ENCODE measurements at places on chromosomes 12 and 14.

- DNase-seq = no peak
These were observed 712.6 kb upstream of the TBX3 start for GRCh38 chr12:115396567-115396966.

DNA sequence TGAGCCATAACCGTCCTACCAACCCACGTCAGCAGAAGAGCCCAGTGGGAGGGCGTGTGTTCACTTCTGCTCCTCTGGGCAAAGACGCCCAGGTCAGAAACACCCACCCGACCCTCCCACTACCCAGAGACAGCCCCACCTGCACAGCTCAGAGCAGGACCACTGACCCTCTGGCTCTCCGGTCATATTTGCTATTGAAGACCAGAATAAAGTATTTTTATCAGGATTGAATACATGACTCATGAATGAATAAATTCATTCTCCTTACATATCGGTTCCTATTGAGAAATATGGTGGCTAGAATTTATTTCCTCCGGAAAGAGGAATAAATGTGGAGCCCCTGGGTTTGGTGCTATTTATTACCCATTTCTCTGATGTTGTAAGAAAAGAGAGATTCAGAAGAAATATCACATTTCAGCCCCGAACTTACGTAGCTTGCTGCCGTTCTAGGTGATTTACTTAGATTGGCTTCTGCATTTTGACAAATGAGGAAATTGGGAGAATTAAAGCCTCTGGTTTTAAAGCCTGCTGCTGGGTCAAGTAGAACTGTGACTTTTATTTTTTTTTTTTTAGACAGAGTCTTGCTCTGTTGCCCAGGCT lies 36.4 kb upstream of the P2RX7 start:
- DNase-seq = no peak

- no peak for DNase-seq
These were observed 1.3 kb downstream of the PPFIA2 start for GRCh38 chr12:81757731-81758365.

GRCh38 chr12:65788912-65789311 lies 35.4 kb upstream of the HMGA2 start:
- DNase-seq = no peak

DNA sequence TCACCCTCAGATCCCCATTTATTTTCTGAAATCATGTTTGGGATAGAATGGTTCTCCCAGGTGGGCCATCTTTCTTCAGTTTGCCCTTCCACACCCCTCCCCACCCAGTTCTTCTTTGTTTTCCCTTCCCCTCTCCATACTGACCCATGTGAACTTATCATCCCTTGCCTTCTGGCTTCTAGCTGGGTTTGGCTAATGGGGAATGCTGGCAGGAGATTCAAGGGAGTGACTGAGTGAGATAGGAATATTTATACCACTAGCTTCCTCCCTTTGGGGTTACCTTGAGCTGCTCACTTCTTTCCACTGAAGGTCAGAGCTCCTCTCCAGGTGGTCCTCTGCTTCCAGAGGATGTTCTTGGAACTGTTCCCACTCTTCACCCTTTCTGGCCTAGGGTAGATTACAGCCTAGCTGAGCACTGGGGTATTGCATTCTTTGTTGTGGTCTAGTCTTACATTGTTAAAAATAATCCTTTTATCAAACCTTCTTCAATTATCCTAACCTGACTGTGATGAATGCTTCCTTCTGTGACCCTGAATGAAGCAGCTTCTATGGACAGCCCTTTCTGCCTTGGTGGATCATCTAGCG lies 88.3 kb upstream of the ATP2B1 start:
- no peak for DNase-seq

DNA sequence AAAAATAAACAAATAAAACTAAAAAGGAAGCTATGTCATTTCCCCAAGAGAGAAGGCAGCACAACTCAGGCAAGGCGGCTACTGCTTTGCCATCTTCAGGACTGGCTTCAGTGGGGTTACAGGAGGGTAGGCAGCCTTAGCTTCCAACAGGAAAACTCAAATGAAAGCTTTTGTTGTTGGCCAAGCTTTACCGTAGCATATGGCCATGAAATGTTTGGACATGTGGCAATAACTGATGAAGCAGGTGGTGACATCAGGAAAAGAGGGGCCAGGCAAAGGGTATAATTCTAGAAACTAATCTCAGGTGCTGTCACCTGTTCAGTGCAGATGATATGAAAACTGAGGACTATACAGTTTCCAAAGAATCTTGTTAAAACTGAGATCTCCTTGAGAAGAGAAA lies 22.8 kb upstream of the NPFF start:
- DNase-seq = no peak

DNA sequence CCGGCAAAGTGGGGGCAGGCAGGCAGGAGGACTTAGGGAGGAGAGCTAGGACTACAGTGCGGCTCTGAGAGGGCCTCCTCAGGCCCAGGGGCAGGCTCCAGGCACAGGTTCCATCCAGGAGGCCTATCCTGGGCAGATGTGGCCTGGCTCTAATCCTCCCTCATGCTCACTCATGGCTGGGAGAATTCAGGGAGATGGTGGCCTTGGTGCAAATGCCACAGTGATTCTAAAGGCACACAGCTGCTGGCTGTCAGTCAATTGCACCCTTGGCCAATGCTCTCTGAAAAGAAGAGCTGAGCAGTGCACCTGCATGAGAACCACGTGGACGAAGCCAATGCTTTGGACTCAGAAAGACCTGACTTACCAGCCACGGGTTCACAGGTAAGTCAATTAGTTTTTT lies 89.6 kb downstream of the C12orf75 start:
- DNase-seq = no peak

GRCh38 chr14:102144914-102145313 lies 5.2 kb downstream of the WDR20 start:
- DNase-seq = no peak

- no peak for DNase-seq
These were observed 293.4 kb downstream of the NPAS3 start for GRCh38 chr14:33232031-33232430.

DNA sequence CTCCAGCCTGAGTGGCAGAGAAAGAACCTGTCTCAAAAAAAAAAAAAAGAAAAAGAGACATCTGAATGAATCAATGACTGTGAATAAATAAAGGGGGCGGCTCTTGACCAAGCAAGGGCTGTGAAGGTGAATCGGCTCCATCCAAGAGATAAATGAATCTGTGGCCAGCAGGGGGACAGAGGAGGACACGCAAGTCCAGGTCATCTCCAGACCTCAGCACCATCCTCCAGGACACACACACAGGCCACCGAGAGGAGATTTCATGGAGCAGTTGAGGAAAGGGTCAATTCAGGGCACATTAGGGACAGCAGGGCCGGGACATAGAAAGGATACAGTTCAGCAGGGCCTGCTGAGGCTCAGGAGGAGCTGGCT lies 21.6 kb downstream of the TRPV4 start:
- DNase-seq = no peak

DNA sequence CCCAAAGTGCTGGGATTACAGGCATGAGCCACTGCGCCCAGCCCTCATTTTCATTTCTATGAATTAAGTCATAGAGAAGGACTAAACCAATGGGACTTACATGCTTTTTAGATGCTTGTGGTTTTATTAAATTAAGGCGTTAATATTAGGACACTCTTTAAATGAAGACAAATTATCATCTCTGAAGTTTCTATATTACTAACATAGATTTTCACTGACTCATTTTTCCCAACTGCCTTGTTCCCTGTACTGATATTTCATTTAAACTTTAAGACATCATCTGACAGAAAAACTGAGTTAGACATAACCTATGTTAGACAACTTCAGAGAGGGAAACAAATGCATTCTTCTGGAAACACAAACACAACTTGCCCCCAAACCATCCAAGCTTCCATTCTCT lies 99.8 kb downstream of the BTG1 start:
- DNase-seq = no peak

GRCh38 chr12:80766897-80767296 lies 50.2 kb downstream of the MYF5 start:
- DNase-seq = no peak

- no peak for DNase-seq
These were observed 442.7 kb upstream of the FLRT2 start for GRCh38 chr14:85087201-85087600.

- DNase-seq = no peak
These were observed 12.4 kb downstream of the GCN1 start for GRCh38 chr12:120181991-120182631.

DNA sequence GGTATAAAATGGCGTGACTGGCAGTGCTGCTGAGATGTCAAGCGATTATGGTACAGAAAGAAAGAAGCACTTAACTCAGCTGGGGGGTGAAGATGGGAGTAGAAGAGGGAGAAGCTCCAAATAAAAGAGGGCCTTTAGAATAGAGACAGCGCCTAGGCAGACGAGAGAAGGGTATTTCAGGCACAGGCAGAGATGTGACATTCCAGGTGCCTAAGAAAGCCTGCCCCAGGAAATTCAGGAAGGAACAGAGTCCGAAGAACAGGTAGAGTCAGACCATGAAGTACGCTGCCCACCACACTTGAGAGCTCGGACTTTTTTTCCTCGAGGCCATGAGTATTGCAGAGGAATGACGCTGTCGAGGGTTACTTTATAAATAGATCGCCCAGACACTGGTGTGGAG lies 170.9 kb upstream of the ATF7IP start:
- DNase-seq = no peak
